PC-3 (cell line): ENCODE measurements at places on chromosomes 2 and 18. TPM values are rescaled to one million over a fixed set of nuclear protein-coding genes. Genes with fewer than 3 reads are reported as not detected.

DNA sequence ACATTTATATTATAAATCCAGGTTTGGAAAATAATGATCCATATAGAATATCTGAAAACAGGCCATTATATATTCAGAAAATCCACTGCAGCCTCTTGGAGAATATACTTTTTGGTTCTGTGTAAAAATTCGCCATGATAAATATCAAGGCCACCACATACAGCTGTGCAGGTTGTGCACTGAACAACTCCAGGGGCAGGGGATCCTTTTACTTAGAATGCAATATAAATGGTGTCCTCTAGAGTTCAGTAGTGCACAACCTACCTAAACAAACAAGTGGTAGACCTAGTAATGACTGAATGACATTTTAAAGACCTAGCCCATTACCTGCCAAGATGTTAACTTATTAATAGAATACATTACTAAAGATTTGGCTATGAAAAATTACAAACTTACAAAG, 22.4 kb downstream of the MOGAT1 start:
- peak; percentile 61 for DNase-seq

The GPAT2 gene
- total RNA-seq: not detected in 2 replicates

DNA sequence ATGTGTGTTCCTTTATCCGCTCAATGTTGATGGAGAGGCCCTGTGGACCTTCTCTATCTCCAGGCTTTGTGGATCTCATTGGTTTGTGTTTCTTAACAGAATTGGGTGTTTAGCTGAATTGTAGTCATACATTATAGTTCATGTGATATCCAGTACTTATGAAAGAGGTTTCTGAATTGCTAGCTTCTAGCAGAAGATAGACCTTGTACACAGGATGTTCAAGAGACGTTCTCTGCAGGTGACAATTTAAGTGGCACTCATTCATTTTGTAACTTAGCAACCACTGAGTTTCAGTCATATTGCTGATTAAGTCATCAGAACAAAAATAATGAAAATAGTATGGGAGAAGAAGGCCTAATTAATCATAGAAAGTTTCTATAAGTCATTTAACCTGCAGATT, 279.2 kb downstream of the ALPK2 start:
- no peak for DNase-seq

DNA sequence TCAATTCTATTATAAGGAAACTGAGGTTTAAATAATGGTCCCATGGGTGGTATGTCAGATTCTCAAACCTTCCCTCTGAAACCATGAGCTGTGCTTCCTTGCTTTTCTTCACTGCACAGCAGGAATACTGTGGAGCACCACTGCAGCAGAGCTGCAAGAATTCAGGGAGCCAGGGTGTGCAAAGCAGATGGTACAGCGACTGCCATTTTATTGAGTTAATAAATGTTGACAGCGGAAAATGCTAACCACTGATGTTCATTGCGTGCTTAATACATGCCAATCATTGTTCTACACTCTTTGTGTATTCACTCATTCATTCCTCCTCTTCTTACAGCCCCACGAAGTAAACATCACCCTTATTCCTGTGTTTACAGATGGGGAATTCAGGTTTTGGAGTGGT, 152.2 kb upstream of the THSD7B start:
- no peak for DNase-seq

The ASXL3 gene
- total RNA-seq: not detected in 2 replicates

The ABHD1 gene
- total RNA-seq: 0.36 TPM in 1 of 2 replicates, not detected in the other

DNA sequence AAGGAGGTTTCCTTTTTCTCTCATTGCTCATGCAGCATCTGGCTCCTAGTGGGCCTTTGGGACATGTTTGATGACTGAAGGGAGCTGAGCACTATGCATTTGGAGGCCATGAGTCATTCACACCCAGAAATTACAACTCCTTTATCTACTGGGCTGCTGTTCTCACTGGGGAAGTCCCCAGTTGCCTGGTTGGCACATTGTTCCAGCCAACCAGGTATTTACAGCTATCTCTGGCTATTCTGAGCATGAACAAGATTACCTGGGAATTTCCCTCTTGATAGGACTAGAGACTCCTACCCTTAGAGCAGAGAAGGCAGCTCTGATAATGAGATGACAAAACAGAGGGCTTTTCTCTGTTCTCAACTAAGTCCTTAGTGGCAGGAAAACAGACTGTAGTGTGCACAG, 206.5 kb downstream of the SETBP1 start:
- no peak for DNase-seq

The KCNK3 gene
- 0.04 and 0.69 TPM in 2 replicates for total RNA-seq

- no peak for DNase-seq
Observed at GRCh38 chr18:26497866-26498265, 50.5 kb downstream of the KCTD1 start.

The OTOF gene
- not detected in 2 replicates for total RNA-seq

DNA sequence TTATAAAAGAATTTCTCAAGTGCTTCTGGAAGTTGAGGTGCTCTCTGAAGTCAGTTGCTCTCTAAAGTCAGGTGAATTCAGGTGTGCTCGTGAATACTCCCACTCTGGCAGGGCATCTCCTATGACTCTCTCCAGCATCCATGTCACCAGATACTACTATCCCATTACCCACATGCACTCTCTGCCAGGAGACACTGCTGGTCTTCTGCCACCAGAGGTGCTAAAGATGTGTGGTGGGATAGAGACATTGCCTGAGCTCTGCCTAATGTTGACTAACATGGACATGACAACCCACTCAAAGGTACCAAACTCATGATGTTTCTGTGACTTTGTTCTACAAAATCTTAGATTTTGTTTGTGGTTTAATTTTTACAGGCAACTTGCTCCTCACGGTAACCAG, 106.4 kb upstream of the HNRNPA3 start:
- DNase-seq: peak; percentile 31

DNA sequence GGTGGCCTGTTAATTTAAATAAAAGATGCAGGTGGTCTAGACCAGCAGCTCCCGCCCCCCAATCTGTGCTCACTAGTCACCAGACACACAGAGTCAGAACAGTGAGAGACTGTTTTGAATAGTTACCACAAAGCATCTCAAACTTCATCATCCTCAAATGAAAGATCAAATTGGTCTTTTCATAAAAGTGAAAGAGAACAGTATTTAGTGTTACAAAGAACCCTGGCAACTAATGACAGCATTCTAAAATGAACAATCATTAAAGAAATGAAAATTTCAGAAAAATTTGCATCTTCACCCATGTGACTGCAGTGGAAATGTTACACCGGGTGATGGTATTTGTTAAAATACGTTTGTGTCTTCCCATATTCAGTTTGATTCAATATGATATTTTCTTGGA, 65.5 kb upstream of the PMAIP1 start:
- no peak for DNase-seq

DNA sequence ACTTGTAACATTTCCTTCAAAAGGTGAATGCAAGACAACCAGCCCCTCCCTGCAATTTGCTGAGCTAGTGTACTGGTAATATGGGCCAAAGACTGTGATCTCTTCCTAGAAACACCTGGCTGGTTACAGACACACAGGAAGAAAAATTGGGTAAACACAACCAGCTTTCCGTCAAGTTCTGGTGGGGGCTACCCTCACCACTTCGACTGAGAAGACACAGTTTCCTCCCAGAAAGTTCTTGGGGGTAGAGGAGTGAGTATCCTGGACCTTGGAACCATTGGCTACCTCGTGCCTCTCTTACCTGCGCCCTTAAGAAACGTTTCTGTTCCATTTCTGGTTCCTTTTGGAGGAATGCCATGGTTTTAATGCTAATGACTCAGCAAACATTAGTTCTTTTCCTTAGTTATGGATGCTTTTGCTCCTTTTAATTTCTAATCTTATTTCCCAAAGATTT, 120.9 kb upstream of the DLX2 start:
- DNase-seq: no peak

DNA sequence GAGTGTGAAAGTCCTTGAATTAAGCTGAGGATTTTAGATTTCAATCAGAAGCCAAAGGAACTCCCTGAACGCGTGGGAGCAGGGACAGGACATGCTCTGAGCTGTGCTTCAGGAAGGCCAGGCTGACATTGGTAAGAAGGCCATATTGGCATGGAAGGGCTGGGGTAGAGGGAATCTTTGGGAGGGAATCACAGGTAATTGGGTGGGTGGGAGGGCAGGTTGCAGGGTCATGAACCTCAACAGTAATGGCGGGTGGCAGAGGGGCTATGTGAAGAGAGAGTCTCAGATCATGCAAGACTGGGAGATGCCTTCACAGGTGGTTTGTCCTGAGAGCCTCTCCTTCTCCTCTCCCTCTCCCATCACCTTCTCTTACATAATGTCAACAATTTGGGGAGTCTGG, 18.6 kb upstream of the CELF4 start:
- no peak for DNase-seq
